Renal cortex interstitium (tissue), 15 donors: ENCODE measurements at places on chromosomes 6 and 20.

- DNase-seq: no peak
Measured at GRCh38 chr6:118630923-118631322, 20.5 kb downstream of the CEP85L start.

DNA sequence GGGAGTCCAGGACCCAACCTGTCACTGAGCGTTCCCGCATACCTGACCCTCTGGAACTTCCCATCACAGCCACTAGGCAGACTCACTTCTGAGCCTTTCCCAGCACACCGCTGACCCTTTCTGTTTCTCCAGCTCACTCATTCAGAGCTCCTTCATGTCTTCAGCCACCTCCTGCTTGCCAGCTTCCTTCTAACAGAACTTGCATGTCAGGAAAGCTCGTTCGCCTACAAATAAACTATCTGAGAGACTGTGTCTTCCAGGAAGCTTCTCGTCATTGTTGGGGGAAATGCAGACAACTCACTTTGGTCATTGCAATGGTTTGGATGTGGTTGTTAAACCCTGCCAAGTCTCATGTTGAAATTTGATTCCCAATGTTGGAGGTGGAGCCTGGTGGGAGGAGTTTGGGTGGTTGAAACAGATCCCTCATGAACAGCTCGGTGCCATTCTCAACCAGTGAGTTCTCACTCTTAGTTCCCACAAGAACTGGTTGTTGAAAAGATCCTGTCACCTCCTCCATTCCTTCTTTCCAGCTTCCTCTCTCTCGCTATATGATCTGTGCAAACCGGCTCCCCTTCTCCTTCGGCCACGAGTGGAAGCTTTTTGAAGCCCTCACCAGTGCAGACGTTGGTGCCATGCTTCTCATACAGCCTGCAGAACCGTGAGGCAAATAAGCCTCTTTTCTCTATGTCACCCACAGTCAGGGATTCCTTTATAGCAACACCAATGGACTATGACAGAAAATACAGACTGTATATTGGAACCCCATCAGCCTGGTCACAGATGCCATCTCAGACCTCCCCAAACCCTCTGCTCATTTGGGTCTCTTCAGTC lies 1.4 kb upstream of the MUC21 start:
- peak; percentile 29 for DNase-seq

- DNase-seq: no peak
Measured at GRCh38 chr6:132811276-132811675, 3.1 kb upstream of the RPS12 start.

GRCh38 chr6:100344761-100345160 lies 120.0 kb downstream of the SIM1 start:
- DNase-seq: no peak

- DNase-seq: no peak
Measured at GRCh38 chr20:37593710-37594109, 66.0 kb upstream of the BLCAP start.

DNA sequence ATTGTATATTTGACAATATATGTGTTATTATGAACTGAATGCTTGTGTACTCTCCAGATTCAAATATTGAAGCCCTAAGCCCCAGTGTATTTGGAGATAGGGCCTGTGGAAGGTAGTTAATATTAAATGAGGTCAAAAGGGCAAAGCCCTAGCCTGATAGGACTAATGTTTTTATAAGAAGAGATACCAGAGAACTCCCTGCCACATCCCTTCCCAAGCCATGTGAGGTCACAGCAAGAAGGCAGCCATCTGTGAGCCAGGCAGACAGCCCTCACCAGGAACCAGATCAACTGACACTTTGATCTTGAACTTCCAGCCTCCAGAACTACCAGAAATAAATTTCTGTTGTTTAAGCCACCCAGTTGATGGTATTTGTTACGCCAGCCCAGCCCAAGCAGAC lies 36.4 kb upstream of the FBXL4 start:
- no peak for DNase-seq

- DNase-seq: no peak
Measured at GRCh38 chr20:43968341-43969000, 53.8 kb downstream of the TOX2 start.

- DNase-seq: no peak
Measured at GRCh38 chr6:132136981-132137380, 185.8 kb upstream of the CCN2 start.

DNA sequence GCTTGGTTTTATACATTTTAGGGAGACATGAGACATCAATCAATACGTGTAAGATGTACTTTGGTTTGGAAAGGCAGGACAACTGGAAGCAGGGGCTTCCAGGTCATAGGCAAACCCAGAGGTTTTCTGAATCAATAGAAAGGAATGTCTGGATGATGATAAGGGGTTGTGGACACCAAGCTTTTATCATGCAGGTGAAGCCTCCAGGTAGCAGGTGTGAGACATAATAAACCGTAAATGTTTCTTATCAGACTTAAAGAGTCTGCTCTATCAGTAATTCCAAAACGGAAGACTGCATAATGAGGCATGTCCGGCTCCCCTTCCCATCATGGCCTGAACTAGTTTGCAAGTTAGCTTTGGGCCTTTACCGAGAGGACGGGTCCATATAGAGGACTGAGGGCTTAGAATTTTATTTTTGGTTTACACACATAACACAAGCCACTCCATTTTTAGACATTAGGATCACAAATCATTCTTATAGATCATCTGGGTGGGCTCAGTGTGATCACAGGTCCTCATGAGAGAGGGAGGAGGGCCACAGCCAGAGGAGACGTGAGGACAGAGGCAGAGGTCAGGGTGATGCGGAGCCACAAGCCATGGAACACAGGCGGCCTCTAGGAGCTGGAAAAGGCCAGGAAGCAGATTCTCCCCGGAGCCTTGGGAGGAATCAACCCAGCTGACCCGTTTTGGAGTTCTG lies 10.7 kb upstream of the SERPINB9 start:
- no peak for DNase-seq

DNA sequence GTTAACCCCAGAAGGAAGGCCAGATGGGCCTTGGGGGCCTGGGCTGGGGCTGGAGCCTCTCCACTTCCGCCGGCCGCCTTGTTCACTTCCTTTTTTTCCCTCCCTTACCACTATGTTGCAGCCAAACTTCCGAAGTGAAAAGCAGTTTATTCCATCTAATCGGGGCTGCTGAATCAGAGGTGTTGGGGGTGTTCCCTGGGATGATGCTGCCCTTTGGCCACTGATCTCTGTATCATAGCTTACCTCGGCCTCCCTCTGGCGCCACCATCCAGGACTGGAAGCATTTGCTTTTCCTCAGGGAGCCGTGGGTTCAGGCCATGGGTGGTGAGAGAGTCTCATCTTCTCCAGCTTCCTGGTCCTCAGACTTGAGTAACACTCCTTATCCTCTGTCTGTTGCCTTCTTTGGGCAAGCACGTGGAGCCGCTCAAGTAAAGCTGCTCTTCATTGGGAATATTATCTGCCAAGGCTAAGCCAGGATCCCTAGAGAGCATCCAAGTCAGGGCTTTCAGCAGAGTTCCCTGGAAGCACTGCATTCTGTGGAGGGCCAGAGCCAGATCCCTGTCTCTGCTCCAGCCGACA lies 39.6 kb downstream of the SLX4IP start:
- DNase-seq: no peak

GRCh38 chr6:139294090-139294489 lies 2.3 kb upstream of the TXLNB start:
- no peak for DNase-seq

- no peak for DNase-seq
Measured at GRCh38 chr6:17334265-17334664, 53.1 kb downstream of the RBM24 start.

GRCh38 chr6:36577301-36577700 lies 16.9 kb upstream of the SRSF3 start:
- DNase-seq: no peak

- DNase-seq: no peak
Measured at GRCh38 chr6:53244958-53245357, 96.3 kb upstream of the GCM1 start.

- DNase-seq: no peak
Measured at GRCh38 chr6:41676431-41676830, 38.2 kb downstream of the MDFI start.

GRCh38 chr20:46959821-46960220 lies 65.2 kb downstream of the EYA2 start:
- DNase-seq: no peak

- DNase-seq: no peak
Measured at GRCh38 chr6:117502580-117502979, 20.1 kb downstream of the DCBLD1 start.

- DNase-seq: no peak
Measured at GRCh38 chr6:123420512-123420911, 216.2 kb downstream of the TRDN start.

- no peak for DNase-seq
Measured at GRCh38 chr6:108274546-108274945, 13.7 kb upstream of the SNX3 start.

DNA sequence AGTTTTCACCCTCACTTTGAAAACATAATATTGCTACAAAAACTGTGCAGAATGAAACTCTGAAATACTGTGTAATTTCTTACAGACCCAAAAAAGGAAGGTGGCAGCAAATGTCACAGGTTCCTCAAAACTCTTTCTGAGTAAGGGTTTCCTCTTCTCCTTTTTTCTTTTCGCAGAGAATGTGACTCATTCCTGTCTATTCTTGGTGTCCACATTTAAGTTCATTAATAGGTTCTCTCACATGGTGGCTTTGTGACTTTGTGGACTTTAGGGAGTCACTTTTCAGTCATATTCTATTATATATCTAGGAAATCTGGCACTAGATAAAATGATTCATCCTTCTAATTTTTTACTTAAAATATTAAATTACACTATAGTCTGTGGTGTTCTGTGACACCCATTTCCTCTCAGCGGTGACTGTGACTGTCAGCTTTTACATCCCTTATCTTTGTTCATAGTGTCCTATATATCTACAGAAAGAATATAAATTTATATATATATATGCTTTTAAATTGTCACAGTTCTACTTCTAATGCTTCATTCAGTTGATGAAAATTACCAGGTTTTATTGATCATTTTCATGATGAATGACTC lies 126.8 kb upstream of the HCRTR2 start:
- no peak for DNase-seq

- DNase-seq: no peak
Measured at GRCh38 chr20:6692566-6693173, 74.8 kb upstream of the BMP2 start.

GRCh38 chr20:37165031-37165430 lies 14.1 kb upstream of the RPN2 start:
- no peak for DNase-seq

GRCh38 chr6:25596928-25597818 lies 54.8 kb upstream of the SCGN start:
- DNase-seq: no peak

DNA sequence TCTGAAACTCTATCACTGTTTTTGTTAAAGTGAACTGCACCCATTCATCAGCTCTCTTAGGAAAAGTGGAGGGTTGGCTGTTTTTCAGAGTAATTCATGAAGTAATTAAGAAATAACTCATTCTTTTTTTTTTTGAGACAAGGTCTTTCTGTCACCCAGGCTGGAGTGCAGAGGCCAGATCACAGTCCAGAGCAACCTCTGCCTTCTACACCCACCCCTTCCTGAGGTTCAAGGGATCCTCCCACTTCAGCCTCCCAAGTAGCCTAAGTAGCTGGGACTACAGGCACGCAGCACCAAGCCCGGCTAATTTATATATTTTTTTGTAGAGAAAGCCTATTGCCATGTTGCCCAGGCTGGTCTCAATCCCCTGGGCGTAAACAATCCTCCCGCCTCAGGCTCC lies 2.6 kb downstream of the ZNFX1 start:
- no peak for DNase-seq

GRCh38 chr6:36110863-36111262 lies 19.4 kb upstream of the MAPK13 start:
- DNase-seq: no peak

GRCh38 chr20:25089662-25090061 lies 7.7 kb upstream of the VSX1 start:
- DNase-seq: no peak

GRCh38 chr6:111549746-111550145 lies 55.9 kb downstream of the TRAF3IP2 start:
- DNase-seq: no peak

DNA sequence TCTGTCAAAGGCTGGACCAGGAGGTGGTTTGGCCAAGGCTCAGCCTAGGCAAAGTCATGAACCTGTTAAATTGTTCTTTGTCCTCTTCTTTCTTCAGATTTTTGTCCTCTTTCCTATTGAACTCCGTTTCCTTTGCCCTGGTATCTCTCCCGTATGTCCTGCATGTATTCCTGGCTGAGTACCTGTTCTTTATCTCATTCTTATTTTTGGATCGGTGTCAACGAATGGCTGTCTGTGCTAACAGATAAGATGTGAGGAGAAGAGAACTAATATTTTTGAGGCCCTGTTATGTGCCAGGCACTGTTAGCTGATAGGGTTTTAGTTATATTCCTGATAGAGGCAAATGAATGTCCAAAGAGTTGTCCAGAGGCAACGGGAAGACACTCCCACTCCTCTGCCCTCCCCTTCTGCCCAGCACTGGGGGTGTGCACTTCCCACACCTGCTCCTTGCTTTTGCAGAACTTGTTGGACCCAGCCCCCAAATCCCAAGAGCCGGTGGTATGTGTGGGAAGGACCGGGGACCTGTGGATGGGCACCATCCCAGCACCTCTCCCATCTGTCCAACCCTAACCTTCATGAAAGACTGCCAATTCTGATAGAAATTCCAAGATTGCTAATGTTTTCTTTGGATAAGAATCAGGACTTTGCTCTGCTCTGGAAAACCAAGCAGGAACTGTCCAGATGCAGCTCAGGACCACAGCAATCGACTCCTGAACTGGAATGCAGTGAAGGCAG lies 20.6 kb downstream of the MMP24OS start:
- DNase-seq: no peak

- DNase-seq: no peak
Measured at GRCh38 chr6:159282421-159282820, 113.2 kb downstream of the FNDC1 start.

DNA sequence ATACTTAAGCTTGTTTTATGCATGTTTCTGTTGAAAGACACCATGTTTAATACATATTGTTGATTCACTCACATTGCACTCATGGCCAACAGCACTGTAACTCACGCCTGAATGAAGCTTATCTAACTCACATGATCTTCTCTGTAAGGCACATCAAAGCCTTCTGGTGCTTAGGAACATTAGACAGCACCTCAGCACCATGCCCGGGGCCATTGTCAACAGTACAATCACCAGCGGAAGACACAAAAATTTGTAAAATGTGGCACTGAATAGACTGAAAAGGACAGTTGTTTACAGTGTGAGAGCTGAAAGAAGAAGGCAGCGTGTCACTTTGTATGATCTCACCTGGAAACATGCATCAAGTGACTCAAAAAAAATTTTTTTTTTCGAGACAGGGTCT lies 8.9 kb upstream of the TCF15 start:
- no peak for DNase-seq

GRCh38 chr6:144362042-144363018 lies 77.2 kb downstream of the UTRN start:
- DNase-seq: no peak

- DNase-seq: no peak
Measured at GRCh38 chr6:143581835-143582480, 70.4 kb upstream of the FUCA2 start.

DNA sequence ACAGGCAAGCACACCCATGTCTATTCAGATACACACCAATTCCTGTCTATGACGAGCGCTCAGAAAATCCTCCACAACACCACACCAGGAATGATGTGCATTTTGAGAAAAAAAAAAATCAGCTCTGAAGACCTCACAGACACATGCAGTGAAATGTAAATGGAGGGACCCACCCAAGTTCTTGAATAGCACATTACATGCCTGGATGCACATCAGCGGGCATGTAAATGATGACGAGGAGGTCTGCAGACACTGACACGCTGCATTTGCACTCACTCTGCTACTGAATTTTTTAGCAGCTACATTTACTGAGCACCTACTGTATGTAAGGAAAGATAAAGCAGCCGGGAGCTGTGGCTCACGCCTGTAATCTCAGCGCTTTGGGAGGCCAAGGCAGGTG lies 14.7 kb downstream of the NRSN2 start:
- no peak for DNase-seq

- no peak for DNase-seq
Measured at GRCh38 chr6:134474955-134475354, 157.0 kb upstream of the SGK1 start.
